ENCODE measurements at places on chromosomes 6 and 20.

DNA sequence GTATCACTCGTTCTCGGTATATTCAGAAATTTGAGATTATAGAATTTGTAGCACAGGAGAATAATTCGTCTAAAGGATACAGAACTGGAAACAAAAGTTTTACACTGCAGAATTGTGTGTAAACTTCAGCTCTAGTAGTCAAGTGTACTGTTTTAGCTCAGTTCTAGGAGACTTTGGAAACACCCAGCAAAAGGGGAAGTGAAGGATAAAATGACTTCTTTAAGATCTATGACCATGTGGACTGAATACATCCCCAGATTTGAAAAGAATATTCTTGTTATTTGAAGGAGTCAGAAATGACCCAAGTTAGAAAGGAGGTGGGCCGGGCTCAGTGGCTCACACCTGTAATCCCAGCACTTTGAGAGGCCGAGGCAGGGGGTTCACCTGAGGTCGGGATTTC lies 174.0 kb upstream of the FOXQ1 start:
- no peak for DNase-seq

GRCh38 chr6:54403096-54403495 lies 94.9 kb downstream of the TINAG start:
- no peak for DNase-seq

DNA sequence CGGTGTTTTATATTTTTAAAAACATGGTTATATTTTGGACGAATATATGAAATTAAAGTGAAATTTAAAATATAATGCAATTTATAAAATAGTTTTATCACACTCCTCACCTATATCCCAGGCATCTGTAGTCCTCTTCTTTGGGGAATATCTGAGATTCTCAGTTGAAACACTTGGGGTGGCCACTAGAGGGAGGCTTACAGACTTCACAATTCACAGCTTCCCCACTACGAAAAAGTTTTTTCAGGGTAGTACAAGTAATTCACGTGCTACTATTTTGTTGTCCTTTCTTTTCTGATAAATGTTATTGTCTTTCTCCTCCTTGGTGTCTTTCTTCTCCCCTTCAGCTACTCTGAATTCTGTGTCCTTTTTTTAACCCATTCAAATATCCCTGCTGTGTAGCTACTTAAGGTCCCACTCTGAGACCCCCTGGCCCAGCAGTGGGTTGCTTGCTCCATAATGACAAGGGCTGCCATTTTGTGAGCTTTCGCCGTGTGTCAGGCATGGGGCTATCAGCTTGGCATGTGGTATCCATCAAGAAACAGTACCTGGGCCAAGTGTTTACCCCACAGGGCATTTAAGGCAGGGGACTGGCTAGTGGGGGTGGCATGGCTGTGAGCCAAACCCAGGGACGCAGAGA lies 43.6 kb upstream of the PHACTR3 start:
- DNase-seq = peak; percentile 29

- DNase-seq = no peak
Observed at GRCh38 chr6:12545619-12546409, 170.8 kb upstream of the PHACTR1 start.
